AG09309 (cell line): ENCODE measurements at places on chromosomes 4 and X.
A peak's percentile ranks its signal among the peaks of the same experiment; 100 is the strongest.

DNA sequence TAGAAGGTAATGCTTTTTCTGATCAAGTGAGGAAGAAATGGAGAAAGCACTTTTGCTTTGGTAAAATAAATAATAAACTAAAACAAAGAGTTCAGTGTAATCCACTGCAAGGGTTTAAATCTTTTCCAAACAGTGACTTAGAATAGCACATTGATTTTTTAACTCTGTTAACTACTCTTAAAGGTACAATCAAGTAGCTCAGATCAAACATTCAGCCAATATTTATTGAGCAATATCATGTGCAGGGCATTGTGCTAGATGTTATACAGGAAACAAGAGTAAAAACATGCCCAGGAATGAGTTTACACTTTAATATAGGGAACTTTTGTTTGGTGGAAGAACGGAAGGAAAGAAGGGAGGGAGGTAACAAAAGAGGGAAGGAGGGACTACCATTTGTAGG, 479.8 kb downstream of the KLHL13 start:
- DNase-seq: no peak

DNA sequence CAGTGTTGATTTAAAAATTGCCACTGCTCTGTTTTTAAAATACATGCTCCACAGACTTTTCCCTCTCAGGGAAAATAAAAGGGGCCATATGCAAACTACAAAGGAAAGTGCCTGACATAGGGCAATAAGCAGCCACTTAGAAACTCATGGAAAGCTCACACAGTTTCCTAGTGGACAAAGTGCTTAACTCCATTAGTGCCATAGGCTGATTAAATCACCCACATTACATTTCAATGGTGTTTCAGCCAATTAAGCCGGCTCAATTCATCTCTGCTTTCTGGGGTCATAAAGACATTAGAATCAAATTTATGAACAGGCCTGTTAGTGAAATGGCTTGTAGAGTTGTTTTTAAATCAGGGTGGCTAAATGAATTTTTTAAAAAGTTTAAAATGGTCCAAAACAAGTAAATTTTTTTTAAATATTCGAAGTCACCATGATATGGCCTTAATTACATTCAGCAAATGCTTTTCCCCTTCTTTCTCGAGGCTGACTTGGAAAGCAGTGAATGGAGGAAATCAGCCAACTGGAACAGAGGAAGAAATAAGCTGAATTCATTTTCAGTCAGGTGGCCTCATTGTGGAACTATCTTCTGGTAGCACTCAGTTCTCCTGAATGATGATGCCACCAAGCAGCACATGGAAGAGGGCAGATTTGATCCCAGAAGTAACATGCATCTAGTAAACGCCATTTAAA, 2305.1 kb upstream of the AGA start:
- no peak for DNase-seq

GRCh38 chrX:123846577-123847038, 13.2 kb upstream of the XIAP start:
- DNase-seq: peak; percentile 70

- no peak for DNase-seq
Measured at GRCh38 chr4:70337886-70338420, 3.2 kb downstream of the CABS1 start.

- DNase-seq: no peak
Measured at GRCh38 chr4:167826281-167826680, 266.1 kb upstream of the ANXA10 start.

DNA sequence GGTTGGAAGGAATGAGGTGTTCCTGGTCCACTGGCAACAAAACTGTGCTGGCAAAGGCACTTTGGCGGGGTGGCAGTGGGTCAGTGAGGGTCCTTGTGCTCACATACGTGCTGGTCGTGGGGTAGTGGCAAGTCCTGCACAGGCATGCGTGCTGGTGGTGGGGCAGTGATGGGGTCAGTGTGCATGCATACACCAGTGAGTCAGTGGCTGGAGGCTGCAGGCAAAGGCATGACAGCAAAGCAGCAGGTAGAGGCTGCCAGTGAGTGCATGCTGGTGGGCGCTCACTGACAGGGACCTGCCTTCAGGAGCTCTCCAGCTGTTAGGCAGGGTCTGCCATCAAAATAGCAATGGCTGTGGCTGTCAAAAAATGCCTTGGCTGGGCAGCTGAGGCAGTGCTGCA, 42.1 kb downstream of the TMPRSS11E start:
- no peak for DNase-seq

DNA sequence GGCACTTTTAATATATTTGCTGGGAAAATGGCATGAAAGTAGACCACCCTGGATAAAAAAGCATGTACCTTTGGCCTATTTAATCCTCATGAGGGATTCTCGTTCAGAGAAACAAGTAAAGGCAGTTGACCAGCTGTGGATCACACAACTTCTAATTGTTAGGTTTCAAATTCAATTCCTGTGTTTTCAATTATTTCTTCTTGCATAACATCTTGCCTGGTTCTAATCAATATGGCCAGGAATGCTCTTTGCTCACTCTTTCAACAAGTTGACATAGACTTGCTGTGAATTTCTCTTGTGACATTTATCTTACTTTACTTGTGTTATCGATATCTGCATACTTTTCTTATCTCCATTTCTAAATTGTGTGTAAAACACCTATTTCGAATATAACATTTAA, 211.8 kb downstream of the SLC7A11 start:
- DNase-seq: no peak

- DNase-seq: no peak
Measured at GRCh38 chrX:57119416-57119815, 1.9 kb downstream of the SPIN2B start.

- no peak for DNase-seq
Measured at GRCh38 chrX:18666614-18667013, 5.3 kb downstream of the RS1 start.

- no peak for DNase-seq
Measured at GRCh38 chr4:30716158-30716557, 4.0 kb upstream of the PCDH7 start.

GRCh38 chrX:40150503-40150902, 52.7 kb upstream of the BCOR start:
- no peak for DNase-seq

GRCh38 chr4:152591876-152592275, 56.0 kb upstream of the FBXW7 start:
- DNase-seq: no peak

DNA sequence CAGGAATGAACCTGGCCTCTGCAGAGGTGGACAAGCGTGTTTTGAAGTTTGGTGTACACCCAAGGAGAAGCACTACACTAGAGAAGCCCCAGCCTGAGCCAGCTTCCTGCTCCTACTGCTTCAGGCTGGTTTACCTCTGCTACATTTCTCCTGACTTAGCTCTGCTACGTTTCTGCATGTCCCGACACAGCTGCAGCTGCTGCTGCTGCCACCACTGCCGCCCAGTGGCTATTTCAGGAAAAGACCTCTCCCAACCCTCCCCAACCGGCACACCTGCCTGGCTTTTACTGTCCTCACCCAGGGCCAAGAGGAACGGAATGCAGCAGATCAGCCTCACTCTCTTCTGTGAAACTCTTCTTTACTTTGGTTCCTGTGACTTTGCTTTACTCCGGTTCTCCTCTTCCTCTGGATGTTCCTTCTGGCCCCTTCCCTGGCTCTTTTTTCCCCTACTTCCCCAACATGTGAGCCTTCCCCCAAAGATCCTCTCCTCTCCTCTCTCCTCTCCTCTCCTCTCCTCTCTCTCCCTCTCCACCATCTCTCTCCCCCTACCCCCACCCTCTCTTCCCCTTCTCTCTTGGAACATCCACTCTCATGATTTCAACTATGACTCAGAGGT, 3.1 kb upstream of the P2RY4 start:
- no peak for DNase-seq

DNA sequence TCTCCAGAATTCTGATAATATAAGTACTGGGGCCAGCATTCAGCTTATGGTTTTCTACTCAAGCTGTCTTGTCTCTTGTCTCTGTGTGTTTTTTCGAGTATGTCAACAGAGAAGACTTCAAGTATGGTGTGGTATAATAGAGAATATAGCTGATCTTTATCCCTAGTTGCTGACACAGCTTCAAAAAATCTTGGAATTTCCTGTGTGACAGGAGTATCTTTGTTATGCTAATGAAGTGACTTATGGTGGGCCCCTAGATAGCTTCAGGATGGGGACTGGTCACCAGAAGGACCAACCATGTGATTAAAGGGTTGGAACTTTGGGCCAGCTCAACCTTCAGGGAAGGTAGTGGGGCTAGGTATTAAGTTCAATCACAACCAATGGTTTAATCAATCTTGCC, 2.9 kb downstream of the GPRASP3 start:
- no peak for DNase-seq

- no peak for DNase-seq
Measured at GRCh38 chr4:113469926-113470325, 291.6 kb downstream of the CAMK2D start.

- DNase-seq: no peak
Measured at GRCh38 chrX:107731831-107732502, 43.6 kb downstream of the TSC22D3 start.

GRCh38 chrX:7052541-7052940, 95.0 kb upstream of the STS start:
- DNase-seq: no peak

GRCh38 chr4:176464748-176465147, 145.0 kb downstream of the SPCS3 start:
- no peak for DNase-seq

DNA sequence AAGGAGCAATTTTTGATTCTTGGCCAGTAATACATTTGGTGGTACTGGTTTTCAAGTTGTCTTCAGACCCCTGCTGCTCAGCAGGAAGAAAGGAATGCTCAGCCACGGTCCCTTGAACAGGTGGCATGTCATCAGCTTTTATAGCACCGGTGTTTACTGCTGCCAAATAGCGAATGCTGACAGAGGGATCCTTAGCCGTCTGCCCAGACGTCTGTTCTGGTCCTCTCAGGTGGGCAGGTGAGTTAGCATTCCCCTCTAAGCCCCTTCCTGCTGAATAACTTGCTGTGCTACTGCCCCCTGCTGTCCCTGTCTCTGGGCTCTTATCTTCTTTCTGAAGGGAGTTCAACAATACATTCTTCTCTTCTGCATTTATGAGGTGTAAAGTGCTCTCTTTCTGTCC, 28.4 kb downstream of the BOD1L1 start:
- DNase-seq: no peak

DNA sequence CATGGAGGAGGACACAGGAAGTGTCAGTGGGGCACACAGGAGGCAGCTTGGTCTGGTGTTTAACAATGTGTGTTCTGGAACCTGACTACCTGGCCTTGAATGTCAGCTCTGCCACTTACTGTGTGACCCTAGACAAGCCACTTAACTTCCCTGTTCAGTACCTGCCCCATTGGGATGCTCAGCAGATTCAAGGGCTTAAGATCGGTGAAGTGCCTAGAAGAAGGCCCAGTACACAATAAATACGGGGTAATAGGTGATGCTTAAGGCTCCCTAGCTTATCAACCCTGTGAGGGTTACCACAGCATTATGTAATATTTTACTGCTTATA, 1.6 kb upstream of the CHIC2 start:
- DNase-seq: no peak
